NCI-H187 treated with DMSO at 0.1 percent for 48 hours (cell line): ENCODE measurements at places on chromosomes 16 and 17.

DNA sequence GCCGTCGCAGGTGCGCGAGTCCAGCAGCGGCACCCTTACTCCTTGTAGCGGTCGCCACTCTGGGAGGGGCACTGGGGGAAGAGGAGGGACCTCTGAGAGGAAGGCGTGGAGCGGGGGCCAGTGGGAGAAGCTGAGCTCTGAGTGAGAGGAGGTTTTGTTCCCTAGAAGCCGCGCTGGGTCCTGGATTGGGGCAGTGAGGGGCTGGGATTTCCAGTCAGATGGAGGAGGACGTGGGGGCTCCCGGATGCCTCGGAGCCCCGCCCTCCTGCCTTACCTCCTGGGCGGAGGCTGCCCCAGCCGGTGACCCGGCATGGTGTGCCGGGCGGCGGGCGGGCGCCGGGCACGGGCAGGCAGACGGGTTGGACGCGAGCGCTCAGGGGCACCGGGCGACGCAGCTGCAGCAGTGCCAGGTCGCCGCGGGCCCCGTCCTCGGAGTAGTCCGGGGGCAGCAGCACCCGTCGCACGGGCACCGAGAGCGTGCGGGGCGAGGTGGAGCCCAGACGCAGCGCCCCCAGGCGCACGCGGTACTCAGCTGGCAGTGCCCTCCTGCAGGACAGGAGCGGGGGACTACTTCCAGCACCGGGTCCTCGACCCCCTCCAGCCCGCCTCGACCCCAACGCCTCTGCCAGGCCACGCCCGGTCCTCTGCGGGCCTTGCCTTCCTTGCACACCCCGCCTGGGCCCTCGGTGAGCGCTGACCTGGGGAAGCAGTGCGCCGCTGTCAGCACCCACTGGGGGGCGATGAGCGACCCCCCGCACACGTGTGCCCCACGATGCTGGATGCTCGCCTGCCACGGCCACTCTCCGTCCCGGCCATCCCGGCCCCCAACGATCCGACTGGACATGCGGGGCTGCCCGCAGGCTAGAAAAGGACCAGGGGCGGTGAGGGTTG, 2.0 kb downstream of the PRSS33 start:
- no peak for DNase-seq

DNA sequence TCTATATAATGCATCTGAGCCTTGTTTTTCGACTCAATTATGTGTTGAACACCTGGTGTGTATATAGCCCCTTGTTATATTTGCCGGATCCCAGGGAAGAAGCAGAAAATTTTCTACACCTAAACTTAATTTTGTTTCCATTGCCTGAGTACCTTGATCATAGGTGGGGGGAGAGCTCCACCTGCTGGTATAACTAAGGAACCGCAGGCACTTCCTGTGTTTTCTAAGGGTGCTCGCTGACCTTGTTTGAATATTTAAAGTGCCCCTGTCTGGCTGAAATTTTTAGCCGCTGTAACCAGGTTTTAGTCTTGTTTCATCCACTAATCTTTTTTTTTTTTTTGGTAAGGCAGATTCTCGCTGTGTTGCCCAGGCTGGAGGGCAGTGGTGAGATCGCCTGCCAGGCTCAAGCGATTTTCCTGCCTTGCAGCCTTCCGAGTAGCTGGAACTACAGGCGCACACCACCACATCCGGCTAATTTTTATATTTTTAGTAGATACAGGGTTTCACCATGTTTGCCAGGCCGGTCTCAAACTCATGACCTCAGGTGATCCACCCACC, 6.5 kb upstream of the NUBP1 start:
- peak; percentile 21 for DNase-seq

DNA sequence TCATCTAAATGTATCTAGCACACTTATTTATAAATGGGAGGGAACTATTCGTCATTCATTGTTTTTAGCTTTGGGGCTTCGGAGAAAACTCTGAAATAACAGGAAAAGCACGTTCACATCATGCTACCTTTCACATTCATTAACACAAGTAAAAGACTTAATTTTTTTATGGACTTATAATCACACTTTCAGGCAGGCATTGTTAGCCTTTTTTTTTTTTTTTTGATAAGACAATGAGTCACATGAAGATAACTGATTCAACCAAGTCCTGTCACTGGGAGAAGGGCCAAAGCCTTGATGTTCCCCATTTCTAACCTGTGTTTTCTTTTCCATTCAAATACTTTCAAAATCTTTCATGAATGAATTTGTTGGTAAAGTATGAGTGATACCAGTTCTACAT, 631.3 kb upstream of the CA10 start:
- DNase-seq, result no peak

GRCh38 chr17:75404731-75405364, 630 bp downstream of the GRB2 start:
- peak; percentile 27 for DNase-seq

GRCh38 chr16:3575491-3575890, 1.7 kb downstream of the NLRC3 start:
- no peak for DNase-seq

GRCh38 chr17:50634224-50634914, at the start of gene ABCC3:
TSS of gene ABCC3 (plus strand) at chr17:50634881. CDS start at chr17:50634937, 56 bp downstream.
- DNase-seq, result no peak

GRCh38 chr16:50244140-50244503, 22.2 kb upstream of the ADCY7 start:
- no peak for DNase-seq

DNA sequence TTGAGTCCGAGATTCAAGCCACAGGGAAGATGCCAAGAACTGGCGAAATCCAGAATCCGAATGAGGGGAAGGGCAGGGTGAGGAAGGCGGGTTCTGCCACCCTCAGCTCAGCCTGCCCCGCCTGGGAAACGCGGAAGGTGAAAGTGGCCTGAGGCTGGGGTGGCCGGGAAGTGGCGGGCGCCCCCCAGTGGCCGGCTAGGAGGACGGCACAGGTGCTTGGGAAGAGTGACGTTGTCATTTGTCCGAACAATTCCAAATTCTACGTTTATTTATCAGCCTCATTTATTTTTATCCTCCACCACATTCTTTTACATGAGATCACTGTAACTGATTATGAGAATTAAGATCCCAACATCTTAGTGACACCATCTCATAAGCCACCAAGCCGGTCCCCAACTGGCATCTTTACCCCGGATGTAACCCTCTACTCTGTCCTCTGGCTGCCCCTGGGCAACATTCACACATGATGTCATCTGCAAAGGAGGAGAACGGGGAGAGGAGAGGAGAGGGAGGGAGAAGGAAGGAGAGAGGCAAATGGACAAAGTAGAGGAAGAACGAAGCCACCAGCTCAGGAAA, 21.3 kb downstream of the SRCIN1 start:
- DNase-seq, result no peak

DNA sequence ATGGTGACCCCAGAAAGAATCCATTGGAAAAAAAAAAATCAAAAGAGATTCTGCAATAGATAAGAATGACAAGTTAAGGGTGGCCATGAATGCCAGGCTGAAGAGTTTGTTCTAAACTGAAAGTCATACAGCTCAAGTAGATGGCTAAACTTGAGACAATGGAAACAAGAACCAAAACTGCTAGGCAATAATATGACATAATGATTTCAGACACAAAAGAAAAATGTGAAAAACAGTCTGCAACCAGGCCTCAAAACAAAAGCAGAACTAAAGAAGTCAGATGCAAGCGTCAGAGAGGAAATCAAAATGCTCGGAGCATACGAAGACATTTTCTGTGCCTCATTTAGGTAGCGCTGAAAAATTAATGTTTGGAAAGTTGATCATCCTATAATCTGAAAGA, 54.4 kb upstream of the YPEL2 start:
- DNase-seq, result no peak

DNA sequence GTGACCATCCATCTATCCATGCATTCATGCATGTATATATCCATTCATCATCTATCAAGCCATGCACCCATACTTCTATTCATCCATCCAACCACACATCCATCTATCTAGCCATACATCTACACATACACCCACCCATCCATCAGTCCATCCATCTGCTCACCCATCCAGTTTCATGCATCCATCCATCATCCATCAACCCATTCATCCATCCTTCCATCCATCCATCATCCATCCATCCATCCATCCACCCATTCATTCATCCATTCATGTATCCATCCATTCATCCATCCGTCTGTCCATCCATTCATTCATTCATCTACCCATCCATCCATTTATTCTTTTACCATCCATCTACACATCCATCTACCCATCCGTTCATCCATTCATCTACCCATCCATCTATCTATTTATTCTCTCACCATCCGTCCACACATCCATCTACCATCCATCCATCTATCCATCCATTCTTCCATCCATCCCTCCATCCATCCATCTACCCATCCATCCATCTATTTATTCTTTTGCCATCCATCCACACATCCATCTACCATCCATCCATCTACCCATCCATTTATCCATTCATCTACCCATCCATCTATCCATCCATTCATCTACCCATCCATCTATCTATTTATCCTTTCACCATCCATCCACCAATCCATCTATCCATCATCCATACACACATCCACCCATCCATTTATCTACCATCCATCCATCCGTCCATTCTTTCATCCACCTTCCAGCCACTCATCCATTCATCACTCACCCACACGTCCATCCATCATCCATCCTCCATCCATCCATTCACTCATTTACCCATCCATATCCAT, 3.2 kb downstream of the CCL17 start:
- no peak for DNase-seq

DNA sequence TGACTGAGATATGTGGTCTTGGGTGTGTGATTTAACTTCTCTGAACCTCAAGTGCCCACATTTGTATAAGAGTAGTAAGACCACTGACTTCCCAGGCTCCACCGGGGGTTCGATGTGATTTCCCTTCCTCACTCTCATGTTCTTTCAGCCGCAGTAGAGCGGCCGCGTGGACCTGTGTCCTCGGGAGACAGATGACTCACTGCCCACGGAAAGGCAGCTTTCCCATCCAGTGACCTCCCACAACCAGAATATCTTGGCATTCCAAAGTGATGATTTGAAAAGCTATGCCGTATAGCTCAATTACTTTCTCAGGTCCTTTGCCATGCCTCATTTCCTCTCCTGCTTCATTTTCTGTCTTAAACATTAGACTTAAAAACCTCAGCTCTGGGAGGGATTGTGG, 73.6 kb downstream of the IL21R start:
- DNase-seq, result no peak

DNA sequence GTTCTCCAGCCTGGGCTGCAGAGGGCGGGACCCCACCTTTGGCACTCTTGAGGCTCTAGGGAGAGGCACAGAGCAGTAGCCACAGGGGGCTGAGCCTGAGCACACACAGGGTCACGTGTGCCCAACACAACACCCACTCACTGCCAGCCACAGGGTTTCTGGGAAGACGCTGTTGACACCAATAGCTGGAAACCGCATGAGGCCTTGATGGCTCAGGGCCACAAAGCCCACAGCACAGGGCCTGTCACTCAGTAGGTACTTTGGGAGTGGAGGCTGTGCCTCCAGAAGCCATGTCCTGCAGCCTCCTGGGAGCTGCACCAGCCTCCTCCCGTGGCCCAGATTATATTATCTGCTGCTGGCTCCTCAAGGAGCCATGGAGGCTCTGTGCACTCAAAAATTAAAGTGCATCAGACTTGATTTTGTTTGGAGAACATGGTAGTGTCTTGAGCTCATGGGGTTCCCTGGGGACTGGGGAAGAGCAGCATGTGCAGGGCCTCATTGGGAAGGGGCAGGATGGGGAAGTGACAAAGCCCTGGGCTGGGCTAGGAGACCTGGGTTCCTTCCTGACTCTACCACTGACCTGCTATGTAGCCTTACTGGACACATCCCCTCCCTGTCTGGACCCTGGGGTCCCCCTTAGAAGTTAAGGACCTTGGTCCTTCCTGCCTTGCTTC, 12.5 kb upstream of the SREBF1 start:
- peak; percentile 12 for DNase-seq
